ENCODE measurements at places on chromosomes 7 and 10.

DNA sequence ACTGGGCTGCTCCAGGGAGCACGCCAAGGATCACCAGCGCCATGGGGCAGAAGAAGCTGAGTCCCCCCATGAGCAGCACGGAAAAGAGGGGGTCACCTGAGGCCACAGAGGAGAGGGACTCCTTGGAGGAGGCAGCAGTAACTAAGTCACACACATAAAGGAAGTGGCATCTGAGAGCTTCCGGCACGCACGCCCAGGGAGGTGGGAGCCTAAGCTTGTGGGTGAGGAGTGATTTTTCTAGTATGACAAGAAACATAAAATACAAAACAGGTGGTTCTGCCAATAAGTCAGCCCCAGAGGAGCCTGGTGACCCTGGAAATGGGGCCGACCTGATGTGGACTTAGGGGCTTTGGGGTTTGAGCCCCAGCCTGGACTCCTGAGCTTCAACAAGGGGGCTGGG lies 60.8 kb downstream of the CARD11 start:
- peak; percentile 65 for DNase-seq

DNA sequence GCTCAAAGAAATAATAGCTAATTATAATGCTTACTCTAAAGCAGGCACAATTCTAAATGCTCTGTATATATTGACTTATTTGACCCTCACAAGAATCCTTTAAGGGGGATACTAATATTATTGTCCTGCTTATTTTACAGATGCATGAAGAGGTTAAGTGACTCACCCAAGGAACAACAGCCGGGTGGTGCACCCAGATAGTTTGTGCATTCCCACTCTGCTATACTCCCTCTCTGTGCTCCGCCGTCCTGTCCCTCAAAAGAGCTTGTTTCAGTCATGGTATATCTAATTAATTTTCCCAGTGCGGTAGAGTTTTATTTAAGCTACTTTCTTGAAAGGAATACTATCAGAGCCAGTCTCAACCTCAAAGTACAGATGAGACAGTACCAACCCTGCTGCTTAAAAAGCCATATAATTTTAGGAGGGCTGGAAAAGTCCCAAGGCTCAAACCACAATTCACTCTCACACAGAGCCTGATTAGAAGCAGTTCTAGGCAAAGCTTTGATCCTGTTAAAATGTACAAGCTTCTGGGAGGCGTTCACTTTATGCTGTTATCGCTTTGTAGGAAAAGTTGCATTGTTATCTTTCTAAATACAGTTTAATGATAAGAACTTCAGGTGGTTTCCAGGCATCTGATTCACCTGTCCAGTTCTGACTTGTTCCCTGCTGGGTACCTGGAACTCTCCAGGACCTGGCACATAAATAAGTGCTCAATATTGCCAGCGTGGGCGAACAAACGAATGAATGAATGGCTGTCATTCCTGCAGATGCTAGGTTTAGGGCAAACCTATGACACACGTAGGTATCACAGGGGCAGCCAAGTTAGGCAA lies 261.5 kb upstream of the KLF14 start:
- peak; percentile 43 for DNase-seq

GRCh38 chr10:54094321-54094720 lies 706.7 kb downstream of the PCDH15 start:
- no peak for DNase-seq

DNA sequence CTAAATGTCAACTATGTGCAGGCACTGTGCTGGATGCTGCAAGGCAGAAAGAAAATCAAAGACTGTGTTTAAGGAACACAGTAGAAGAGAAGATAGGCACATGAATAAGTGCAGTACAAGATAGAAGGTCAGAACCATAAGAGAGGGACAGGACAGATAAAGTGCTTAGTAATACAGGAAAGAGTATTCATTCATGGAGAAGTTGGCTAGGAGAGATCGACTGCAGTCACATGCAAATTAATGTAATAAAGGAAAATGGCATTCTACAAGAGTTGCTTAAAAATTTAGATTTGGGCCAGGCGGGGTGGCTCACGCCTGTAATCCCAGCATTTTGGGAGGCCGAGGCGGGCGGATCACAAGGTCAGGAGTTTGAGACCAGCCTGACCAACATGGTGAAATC lies 24.8 kb downstream of the KIF5B start:
- DNase-seq: no peak

DNA sequence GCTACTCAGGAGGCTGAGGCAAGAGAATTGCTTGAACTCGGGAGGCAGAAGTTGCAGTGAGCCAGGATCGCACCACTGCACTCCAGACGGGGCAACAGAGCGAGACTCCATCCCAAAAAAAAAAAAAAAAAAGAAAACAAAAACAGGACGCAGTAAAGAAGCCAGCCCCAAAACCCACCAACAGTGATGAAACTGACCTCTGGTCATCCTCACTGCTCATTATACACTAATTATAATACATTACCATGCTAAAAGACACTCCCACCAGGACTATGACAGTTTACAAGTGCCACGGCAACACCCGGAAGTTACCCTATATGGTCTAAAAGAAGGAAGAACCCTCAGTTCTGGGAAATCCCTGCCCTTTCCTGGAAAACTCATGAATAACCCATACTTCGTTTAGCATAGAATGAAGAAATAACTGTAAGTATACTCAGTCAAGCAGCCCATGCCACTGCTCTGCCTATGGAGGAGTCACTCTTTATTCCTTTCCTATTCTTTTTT lies 40.0 kb upstream of the EIF4H start:
- DNase-seq: peak; percentile 7

DNA sequence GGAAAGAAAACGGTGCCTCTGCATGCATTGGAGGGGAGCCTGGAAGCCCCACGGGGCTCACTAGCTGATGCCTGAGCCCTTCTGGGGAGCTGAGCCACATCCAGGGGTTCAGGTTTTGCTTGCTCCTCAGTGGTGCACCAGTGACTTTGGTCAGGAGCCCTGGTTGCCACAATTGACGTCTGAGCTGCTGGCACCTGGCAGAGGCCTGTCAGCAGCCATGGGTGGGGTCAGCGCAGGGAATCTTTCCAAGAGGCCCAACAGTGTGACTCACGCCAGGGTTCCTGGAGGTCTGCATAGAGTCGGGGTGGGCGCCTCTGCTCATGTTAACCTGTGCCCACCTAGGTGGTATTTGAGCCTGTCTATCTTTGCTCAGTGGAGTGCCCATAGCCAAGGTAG lies 138.7 kb downstream of the NEURL1 start:
- no peak for DNase-seq

DNA sequence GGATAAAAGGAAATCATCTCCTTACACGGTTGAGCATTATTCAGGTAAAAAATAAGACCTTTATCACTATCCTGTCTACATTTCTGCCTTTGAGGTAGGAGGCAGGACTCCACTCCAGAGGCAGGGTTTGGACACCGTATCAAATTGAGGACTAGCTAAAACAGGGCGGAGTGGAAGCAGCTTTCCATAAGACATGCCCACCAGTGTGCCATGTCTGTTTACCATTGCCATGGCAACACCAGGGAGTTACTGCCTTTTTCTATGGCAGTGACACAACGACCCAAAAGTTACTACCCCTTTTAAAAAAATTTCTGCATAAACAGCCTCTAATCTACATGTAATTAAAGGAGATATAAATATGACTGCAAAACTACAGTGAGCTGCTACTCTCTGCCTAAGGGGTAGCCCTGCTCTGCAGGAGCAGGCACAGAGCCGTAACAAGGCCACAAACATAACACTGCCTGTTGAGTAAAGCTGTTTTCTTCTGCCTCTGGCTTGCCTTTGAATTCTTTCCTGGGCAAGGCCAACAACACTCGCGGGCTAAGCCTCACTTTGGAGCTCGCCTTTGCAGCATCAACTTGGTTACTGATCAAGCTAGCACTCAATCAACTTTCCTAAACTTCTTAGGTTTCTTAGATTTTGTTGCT lies 26.5 kb downstream of the DGKB start:
- no peak for DNase-seq

DNA sequence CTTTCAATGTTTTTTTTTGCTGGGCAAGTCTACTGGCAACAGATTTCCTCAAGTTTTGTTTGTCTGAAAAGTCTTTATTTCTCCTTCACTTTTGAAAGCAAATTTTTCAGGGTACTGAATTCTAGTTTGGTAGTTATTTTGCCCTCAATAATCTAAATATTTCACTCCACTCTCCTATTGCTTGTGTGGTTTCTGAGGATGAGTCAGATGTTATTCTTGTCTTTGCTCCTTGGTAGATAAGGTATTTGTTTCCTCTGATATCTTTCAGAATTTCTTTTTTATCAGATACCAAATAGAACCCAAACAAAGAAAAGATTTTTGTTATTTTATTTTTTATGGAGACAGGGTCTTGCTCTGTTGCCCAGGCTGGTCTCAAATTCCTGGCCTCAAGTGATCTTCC lies 99.2 kb upstream of the MALRD1 start:
- DNase-seq: no peak

All from stimulated activated CD4-positive, alpha-beta T cell treated with anti-CD3 and anti-CD28 coated beads, Interleukin-1b, Interleukin-23, amount 100 ng/mL, for 48 hours (primary cell).